ENCODE measurements at places on chromosomes 3 and 15.

GRCh38 chr3:185822221-185823000 lies 2.4 kb downstream of the IGF2BP2 start:
- DNase-seq = no peak

- no peak for DNase-seq
Observed at GRCh38 chr15:64694816-64695215, 80.6 kb downstream of the RBPMS2 start.

GRCh38 chr3:13262493-13263211 lies 157.5 kb downstream of the NUP210 start:
- DNase-seq = no peak

DNA sequence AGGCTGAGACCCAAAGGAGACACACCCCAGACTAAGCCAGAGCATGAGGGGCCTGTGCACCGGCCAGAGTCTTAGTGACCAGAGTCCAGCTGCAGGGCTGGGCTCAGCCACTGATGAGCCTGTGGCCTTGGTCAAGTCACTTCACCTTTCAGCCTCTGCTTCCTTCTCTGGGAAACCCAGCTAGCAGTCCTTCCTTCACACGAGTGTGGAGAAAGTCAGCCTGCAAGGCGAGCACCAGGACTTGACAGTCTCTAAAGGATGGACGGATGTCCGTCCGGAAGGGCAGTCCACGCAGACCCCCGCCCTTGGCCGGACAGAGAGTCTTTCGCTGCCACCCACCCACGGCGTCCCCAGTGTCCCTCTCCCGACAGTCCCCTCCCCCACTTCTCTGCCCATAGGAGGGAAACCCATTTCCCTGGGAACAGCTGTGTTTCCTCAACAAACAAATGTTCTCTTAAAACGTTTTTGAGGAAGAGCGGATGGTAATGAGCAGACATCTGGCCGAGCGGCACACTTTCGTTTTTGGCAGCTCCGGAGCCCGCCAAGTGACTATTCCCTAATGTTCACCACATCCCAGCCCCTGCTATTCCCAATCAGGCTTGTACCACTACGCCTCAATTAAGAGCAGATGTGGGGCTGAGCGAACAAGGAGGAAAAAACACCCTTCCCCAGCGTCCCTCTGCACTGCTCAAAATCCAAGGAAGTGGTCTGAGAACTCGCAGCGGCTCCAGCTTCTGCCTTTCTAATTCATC lies 129.1 kb upstream of the SMAD3 start:
- DNase-seq = no peak

- DNase-seq = no peak
Observed at GRCh38 chr3:58994746-58995330, 55.0 kb downstream of the CFAP20DC start.

DNA sequence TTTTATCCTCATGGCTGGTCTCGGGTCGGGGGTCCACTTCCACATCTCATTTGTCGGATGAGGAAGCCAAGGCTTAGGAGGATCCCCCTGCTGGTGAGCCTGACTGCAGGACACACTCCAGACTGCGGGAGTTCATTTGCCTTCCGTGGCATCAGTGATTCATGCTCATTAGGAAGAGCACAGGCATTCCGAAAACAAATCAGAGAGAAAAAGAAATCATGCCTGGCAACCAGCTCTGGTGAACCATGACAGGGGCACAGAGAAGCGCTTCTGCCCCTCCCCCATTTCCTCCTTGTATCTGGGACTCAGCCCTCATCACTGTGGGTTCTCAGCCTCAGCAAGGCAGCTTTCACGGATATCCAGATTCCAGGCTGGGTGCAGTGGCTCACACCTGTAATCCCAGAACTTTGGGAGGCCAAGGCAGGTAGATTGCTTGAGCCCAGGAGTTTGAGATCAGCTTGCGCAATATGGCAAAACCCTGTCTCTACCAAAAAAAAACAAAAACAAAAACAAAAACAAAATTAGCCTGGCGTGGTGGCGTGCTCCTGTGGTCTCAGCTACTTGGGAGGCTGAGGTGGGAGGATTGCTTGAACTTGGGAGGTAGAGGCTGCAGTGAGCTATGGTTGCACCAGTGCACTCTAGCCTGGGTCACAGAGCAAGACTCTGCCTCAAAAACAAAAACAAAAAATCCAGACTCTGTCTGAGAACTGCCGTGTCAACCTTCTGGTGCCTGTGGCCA lies 28.4 kb downstream of the IRAK2 start:
- no peak for DNase-seq

GRCh38 chr3:13610006-13610570 lies 61.2 kb downstream of the FBLN2 start:
- no peak for DNase-seq

DNA sequence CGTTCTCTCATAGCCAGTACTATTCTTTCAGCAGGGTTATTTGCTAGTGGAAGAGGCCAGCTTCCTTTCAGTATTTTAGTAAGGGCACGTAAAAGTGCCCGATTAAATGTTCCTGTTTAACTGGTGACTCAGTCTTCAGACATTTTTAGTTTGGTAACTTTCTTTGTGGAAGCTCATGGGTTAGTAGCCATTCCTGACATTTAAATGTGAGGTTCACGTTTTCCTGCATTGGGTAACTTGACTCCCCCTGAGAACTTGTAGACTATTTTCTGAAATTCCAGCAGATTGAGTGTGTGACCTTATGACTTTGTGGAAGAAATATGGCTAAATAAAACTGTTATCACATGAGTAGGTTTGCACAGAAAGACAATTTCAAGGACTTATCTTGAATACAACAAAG lies 16.9 kb downstream of the ABHD2 start:
- no peak for DNase-seq

DNA sequence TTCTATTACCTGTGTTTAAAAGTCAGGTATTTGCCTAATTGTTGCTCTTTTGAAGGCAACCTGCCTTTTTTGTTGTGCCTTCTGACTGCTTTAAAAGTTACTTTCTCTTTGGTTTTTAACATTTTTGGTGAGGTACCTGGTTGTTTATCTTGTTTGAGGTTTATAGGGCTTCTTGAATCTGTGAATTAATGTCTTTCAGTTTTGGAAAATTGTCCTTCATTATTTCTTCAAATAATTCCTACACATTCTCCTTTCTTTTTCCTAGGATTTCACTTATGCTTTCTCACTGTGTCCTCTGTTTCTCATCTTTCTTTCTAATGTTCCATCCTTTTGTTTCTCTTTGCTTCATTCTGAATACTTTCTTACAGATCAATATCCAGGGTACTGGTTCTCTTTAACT lies 30.8 kb downstream of the HHLA2 start:
- DNase-seq = no peak

- DNase-seq = no peak
Observed at GRCh38 chr15:95690631-95691340, 639.7 kb upstream of the NR2F2 start.

GRCh38 chr3:129518581-129518980 lies 9.9 kb upstream of the RHO start:
- DNase-seq = no peak

DNA sequence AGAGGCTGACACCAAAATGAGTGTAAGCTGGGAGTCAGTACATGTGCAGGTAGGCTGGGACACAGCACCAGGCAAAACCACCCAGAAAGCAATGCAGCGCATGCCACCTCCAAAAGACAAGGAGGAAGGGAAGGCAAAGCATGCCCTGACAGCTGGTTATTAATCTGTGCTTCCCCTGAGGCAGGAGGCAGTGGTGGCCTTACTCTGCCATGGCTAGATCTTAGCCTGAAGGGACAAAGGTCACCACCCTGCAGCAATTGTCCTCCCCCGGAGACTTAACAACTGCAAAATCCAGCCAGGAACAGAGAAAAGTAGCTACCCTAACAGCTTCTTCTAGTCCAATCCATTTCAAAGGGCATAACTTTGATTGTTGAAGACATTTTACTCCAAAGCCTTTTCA lies 73.7 kb downstream of the PLD1 start:
- DNase-seq = no peak

GRCh38 chr15:89353991-89354390 lies 19.4 kb upstream of the POLG start:
- DNase-seq = no peak

Data from iPS DF 19.7 (cell line).